ENCODE measurements at places on chromosomes 4 and X. TPM values are rescaled to one million over a fixed set of nuclear protein-coding genes. Genes with fewer than 3 reads are reported as not detected.

Gene RBM46
- 0.09 TPM for total RNA-seq

Gene MAOA
- 0.44 TPM for total RNA-seq

Gene FOXO4
- 18.8 TPM for total RNA-seq

Gene ZNF732
- total RNA-seq: 2.1 TPM

Gene SLAIN2
- total RNA-seq: 24.1 TPM

Gene KLF8
- 3.3 TPM for total RNA-seq

Gene RNF212
- 3.2 TPM for total RNA-seq

Gene NOX1
- not detected for total RNA-seq

Gene ENOX2
- total RNA-seq: 11.6 TPM

Gene CHRNA9
- 0.04 TPM for total RNA-seq

Gene ANK2
- 282 TPM for total RNA-seq

Gene NLGN4X
- total RNA-seq: 3.1 TPM

Gene ITM2A
- total RNA-seq: 611 TPM

Gene NELFA
- total RNA-seq: 14.8 TPM

Gene HNRNPDL
- total RNA-seq: 301 TPM

Gene TMEM35A
- total RNA-seq: 1.1 TPM

Gene CFI
- total RNA-seq: 7.8 TPM

Gene ODAPH
- not detected for total RNA-seq

Gene INTS12
- 18.7 TPM for total RNA-seq

Gene CT45A2
- total RNA-seq: not detected

Gene PIGA
- 6.2 TPM for total RNA-seq

Gene YIPF6
- 27.3 TPM for total RNA-seq

Gene ENPP6
- 8.1 TPM for total RNA-seq

Gene KIT
- 5.9 TPM for total RNA-seq

Gene ATP8A1
- 8.6 TPM for total RNA-seq

Gene RENBP
- total RNA-seq: 3.1 TPM

Gene USP27X
- total RNA-seq: 1.5 TPM

Gene SOX3
- total RNA-seq: 0.04 TPM

Gene PAGE2
- not detected for total RNA-seq

Gene LINC00632
- 62.0 TPM for total RNA-seq

Gene PNMA6A
- 3.7 TPM for total RNA-seq

Gene TMSB15C
- total RNA-seq: 5.3 TPM

Gene SRPK3
- total RNA-seq: 195 TPM

Gene GAGE12H
- total RNA-seq: not detected

Gene TBX22
- not detected for total RNA-seq

Gene NALF2
- total RNA-seq: 0.31 TPM

Gene CPLX1
- 0.13 TPM for total RNA-seq

Gene SPATA18
- total RNA-seq: 2.7 TPM

Gene VCX3A
- not detected for total RNA-seq

Gene TRIM2
- total RNA-seq: 29.8 TPM

Gene MAGEC1
- not detected for total RNA-seq

Gene CSAG1
- total RNA-seq: not detected

Gene BCORL1
- total RNA-seq: 4.3 TPM

Gene CPE
- total RNA-seq: 137 TPM

Gene NEXMIF
- 1.5 TPM for total RNA-seq

Gene MAGEB2
- not detected for total RNA-seq

Gene EXOC1
- total RNA-seq: 32.5 TPM

All from muscle of leg (tissue), 16 donors.